AG04449 (cell line): ENCODE measurements at places on chromosomes 3 and 15.
A peak's percentile ranks its signal among the peaks of the same experiment; 100 is the strongest.

GRCh38 chr15:41734079-41734478 lies 40.2 kb upstream of the MAPKBP1 start:
- no peak for DNase-seq

GRCh38 chr3:186099178-186099577 lies 9.7 kb downstream of the ETV5 start:
- no peak for DNase-seq

DNA sequence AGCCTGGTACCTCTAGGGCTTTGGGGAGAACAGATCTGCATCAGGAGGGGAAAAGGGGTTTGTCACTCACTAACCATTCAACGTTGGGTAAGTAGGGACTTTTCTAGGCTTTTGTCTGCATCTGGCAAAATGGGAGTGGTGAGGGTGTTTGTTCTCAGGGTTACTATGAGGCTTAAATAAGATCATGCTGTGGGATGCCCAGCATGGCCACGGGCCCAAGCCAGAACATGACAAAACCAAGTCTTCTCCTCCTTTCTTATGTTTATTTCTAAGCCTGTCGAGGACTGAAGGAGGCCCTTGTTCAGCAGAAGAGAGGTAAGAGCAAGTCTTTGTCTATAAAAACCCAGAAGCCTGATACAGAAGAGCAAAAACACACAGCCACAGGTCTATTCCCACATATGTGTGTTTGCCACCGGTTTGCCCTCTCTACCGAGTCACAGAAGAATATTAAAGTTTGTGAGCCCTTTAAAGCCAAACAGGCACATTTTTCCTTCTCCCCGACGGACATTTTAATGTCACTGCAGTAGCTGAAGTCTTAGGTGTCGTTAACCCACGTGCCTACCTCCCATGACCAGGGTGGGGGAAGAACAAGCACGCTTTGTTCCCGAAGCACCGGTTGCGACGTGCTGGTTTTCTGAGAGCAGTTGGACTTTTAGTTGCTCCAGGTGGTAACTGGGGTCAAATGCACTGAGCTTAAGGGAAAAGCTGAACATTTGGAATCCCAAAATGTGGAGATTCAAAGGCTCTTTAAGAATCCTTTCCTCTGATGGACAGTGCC lies 72.1 kb downstream of the NOX5 start:
- DNase-seq, result no peak

DNA sequence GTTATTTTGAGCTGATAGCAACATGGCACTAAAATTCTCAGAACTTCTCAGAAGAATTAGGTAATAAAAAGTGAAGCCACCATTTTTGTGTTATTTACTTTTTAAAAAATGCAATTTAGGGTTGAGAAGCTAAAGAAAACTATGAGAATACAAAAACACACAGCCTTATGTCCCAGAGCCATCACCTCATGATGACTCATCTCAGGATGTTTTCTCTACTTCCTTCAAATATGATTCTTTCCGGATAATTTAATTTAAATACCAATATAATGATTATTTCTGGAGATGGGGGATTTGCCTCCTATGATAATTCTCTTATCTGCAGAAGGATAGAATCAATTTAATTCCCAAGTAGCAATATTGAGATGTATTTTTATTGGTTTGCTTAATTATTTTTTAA lies 105.6 kb upstream of the BFSP2 start:
- DNase-seq, result no peak

DNA sequence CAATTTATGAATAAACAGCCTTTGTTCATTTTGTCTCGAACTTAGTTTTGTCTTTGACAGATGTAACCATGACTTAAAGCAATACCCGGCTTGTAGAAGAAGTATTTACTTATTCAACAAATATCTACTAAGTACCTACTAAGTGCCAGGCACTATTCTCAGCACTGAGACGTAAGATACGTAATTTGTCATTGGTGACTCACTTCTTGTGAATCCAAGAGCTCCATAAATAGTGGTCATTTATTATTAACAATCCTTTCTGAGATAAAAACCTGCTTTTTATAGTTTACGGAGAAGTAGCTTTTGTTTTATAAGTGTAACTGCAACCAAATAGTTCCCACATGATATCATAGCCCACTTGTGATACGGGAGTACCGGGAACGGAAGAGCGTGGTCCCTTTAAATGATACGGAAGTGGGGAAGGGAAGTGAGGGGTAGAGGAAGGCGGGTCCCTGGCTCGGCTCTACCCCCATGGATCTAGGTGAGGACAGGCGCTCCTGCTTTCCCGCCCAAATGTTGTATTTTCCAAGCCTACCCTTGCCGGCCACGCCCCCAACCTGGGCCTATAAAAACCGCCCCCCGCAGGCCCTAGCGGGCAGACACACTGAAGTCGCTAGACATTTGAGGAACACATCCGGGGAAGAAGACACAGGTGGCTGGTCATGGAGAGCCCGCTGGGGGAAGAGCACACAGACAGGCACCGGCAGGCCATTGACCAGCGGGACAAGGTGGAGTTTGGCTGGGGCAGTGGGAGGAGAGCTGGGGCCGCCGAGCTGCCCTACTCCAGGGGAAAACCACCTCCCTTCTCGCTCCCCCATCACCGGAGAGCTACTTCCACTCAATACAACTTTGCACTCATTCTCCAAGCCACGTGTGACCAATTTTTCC lies at the start of gene SAMMSON:
TSS of gene SAMMSON (plus strand) at position 594 of the 888 bp plus-strand sequence.
- no peak for DNase-seq

DNA sequence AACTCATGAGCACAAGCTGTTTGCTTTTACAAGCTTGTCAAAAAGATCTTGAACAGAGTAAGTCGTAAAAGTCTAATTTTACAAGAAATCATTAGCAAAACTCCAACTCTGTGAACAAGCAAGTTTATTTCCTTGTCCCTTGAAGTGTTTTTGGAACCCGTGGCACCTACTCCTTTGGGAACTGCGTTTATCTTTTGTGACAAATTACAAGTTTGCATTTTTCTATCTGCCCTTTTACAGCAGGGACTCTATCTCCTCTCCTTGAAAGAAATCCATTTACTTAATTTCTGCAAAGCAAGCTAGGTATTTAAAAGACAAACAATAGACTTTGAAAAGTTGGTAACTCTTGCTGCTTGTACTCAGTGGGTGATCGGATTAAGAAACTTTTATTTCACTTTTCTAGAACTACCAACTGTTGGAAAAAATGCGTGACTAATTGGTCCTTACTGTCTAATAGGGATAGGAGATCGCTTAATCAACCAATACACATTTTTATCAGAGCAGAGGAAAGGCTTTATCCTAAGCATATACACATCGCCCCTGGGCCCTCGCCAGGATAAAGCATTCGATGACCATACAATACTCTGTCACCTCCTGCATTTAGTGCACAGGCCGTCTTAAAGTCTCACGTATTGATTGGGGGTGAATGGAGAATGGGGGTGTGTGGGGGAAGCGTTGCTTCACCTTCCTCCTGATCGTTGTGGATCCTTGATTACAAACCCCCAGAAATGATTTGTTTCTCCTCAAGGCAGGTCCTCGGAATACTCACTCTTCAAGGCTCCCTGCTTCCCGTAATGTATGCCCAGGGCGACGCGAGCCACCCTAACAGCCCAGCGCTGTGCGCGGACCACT lies 1.7 kb downstream of the PRTG start:
- DNase-seq, result no peak

GRCh38 chr3:185362850-185363661 lies at the start of gene MAP3K13:
Gene MAP3K13 (plus strand): TSS chr3:185363136. CDS start chr3:185428582, 65,446 bp downstream.
- peak; percentile 87 for DNase-seq

- no peak for DNase-seq
These were observed 168.1 kb downstream of the EFHB start for GRCh38 chr3:19765954-19766353.

- no peak for DNase-seq
These were observed 18.2 kb upstream of the AHSG start for GRCh38 chr3:186594591-186595113.

DNA sequence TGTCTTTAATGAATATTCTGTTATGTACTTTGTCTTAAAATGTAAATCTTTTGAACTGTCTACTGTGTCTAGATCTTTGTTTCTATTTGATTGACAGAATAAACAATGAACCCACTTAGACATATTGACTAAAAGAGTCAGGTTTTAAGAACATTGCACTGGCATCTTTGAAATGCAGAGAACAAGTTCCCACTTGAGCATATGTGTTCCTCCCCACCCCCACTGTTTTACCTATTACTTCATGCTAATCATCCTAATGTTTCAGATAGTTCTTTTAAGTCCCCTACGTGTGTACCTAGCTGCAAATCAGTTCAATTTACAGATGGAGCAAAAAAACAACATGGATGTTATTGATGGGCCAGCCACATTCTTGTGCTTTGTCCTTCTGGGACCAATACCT lies 11.7 kb upstream of the TCF12 start:
- no peak for DNase-seq

GRCh38 chr3:60064210-60065178 lies 1014.7 kb upstream of the CFAP20DC start:
- DNase-seq, result peak; percentile 17

- no peak for DNase-seq
These were observed 23.4 kb upstream of the RBSN start for GRCh38 chr3:15122398-15122797.

- no peak for DNase-seq
These were observed 22.7 kb upstream of the LCTL start for GRCh38 chr15:66588537-66588936.

GRCh38 chr3:107265526-107265925 lies 111.7 kb upstream of the CCDC54 start:
- DNase-seq, result no peak

DNA sequence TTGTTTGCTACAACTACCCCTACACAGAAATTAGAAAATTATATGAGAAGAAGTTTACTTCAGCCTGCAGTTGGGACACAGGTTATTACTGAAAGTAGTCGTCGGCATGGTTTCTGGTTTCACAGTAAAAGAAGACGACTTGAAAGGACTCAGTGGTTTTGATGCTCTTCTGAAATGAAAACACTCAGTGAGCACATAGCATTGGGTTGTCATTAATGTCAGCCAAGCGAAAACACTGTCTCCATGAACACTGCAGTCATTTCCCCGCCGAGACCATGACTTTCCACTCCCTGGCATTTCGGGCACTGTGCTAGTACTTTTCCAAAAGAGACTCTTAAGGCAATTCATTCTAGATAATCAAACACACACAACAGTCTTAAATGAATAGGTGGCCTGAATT lies 69.2 kb upstream of the ICE2 start:
- DNase-seq, result no peak

- DNase-seq, result no peak
These were observed 78.0 kb downstream of the ALCAM start for GRCh38 chr3:105444725-105445124.

- no peak for DNase-seq
These were observed 100.0 kb upstream of the IQSEC1 start for GRCh38 chr3:13173186-13173585.

- no peak for DNase-seq
These were observed 224.2 kb upstream of the CHRNA7 start for GRCh38 chr15:31806106-31806505.

DNA sequence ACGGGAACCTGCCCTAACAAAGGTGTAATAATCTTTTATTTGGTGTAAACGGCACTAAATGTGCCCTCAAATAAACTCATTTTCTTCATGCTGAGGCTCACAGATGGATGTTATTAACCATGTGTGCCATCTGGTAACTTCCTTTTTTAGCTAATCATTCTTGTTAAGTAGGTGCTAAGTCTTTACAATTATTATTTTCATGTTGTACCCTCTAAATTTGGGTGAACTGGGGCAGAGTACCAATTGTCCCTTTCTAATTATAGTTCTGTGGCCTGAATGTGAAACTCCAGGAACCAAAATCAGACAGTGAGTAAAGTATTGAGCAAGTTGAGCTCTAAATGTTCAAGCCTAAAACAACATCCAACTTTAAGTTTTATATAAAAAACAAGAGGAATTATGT lies 220.7 kb upstream of the CADM2 start:
- no peak for DNase-seq

GRCh38 chr15:22933641-22934061 lies 46.5 kb downstream of the CYFIP1 start:
- DNase-seq, result no peak

- DNase-seq, result no peak
These were observed 331.1 kb downstream of the SV2B start for GRCh38 chr15:91431041-91431715.

DNA sequence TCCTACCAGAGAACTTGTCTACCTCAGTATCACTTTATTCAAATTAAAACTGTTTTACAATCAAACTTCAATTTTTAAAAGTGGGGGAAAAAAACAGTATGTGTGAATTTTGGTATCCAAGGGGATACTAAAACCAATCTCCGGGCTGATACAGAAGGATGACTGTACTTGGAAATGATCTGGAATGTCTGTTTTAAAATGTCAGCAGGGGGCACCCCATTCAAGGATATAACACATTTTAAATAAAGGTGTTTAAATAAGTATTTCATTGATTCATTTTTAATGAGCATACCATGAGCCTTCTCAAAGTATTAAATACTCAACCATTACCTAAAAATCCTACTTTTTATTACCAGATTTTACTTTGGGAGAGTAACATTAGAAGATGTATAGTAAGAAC lies 67.9 kb downstream of the ULK4 start:
- DNase-seq, result peak; percentile 10

GRCh38 chr3:20041197-20041780 lies 1.0 kb downstream of the KAT2B start:
- no peak for DNase-seq

DNA sequence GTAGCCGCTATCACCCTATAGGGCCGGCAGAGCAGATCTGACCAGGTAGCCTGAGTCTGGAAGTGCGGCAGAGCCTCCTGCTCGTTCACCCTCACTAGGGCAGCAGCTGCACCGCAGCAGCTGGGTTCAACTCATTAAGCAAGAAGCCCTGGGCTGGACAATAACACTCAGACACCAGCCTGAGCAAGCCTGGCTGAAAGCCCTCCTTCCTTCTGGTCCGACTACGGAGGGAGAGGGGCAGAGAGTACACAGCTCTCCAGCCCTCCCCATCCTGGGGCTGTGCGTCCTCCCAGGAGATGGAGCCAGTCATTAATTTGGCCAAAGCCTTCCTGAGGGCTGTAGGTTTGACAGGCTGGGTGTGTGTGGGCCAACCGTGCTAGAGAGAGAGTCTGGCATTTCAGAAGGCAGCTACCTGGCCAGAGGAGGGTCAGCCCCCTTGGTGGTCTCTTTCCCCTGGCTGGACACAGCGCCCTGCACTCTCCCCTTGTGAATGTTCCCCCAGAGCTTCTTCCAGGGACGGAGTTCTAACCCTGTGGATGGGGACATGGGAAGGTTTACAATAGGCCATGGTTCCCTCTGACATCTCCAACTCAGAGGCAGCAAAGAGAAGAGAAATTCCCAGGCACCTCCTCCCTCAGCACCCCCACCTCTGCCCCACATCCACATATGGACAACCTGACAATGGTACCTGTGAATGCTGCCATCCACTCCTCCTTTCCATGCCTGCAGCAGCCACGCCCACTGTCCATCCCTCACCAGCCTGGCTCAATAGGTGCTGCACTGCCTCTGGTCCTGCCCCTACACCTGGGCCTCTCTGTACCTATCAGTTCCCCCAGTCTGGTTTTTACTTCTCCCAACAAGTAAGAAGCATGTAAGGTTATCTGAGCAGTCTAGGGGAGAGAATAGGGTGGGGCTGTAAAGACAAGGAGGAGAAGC lies 6.5 kb downstream of the CHRNB4 start:
- no peak for DNase-seq
